ENCODE measurements at places on chromosomes 6 and 20.

DNA sequence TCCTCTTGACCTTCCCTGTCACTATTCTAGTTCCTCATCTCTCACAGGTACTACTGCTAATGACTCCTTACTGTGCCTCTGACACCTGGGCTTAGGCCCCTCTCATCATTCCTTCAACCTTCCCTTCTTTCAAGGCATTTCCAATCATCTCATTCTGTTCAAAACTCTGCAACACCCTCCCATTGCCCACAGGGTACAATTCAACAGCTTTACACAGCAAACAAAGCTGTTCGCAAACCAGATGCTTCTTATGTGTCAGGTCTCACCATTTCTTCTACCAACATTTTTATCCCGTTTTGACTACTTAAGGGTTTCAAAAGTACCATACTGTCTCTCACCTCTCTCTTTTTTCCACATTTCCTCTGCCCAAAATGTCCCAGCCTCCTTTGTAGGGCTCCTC, 84.4 kb upstream of the ID4 start:
- no peak for DNase-seq
- H3K4me3 ChIP-seq = no peak overlapping the region
- H3K36me3 ChIP-seq = no peaks in the 10 kb centered on the region
- no peaks in the 10 kb centered on the region for H3K27me3 ChIP-seq
- no peaks in the 10 kb centered on the region for H3K4me1 ChIP-seq

GRCh38 chr6:125668071-125668470, 81.4 kb upstream of the HEY2 start:
- H3K27ac ChIP-seq = no peak overlapping the region
- H3K36me3 ChIP-seq = no peaks in the 10 kb centered on the region
- H3K4me1 ChIP-seq = peaks cover 2% of the 10 kb centered on the region
- H3K27me3 ChIP-seq = peaks cover 21% of the 10 kb centered on the region
- H3K4me3 ChIP-seq = no peak overlapping the region

DNA sequence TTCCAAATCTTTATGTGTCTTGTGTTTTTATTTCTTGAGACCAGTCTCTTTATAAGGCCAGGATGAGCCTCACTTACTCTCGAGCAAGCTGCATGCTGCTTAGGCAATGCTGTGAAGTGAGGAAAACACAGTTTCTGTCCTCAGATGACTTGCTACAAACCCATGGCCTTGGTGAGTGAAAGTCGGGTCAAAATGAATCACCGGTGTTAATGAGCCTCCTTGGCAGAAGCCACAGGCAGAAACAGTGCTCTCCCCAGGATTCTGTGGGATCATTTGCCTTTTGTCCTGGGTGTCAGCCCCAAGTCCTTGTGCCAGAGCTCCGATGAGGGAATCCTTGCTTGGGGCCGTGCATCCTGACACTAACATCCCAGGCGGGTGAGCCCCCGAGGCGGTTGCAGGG, 482.5 kb downstream of the QKI start:
- no peaks in the 10 kb centered on the region for H3K27me3 ChIP-seq
- no peak overlapping the region for H3K27ac ChIP-seq
- no peak for DNase-seq
- H3K4me3 ChIP-seq = no peak overlapping the region
- H3K4me1 ChIP-seq = no peaks in the 10 kb centered on the region

DNA sequence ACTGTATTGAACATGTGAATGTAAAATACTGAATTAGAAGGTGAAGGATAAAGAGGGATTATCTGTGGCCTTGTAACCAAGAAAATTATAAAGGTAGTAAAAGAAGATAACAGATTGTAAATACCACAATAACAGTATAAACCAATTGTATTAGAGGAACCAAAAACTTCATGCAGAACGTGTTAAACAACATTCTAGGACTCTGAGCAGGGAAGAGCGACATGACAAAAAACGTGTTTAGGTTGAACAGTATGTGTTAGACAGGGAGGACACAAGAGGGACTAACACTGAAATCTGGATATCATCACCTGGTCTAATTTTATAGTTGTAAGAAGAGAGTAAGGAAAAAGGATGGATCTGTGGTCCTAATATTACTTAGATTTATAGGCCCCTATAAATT, 259.0 kb upstream of the RUNX2 start:
- H3K4me1 ChIP-seq = no peaks in the 10 kb centered on the region
- H3K27me3 ChIP-seq = no peaks in the 10 kb centered on the region
- no peak for DNase-seq
- H3K4me3 ChIP-seq = no peak overlapping the region
- no peak overlapping the region for H3K27ac ChIP-seq

DNA sequence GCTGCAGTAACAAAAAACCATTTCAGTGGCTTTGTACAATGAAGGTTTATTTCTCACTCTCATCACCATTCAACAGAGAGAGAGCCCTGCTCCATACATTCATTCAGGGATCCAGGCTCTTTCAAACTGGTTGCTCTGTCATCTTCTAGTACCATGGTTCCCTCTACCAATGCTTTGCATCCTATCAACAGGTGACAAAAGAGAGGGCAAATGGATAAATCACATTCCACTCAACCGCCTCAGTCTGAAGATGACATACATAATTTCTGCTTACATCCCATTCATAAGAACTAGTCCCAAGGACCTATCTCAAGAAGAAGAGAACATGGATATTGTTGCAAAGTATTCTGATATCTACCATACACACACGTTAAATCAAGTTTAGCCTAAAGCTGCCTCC, 51.6 kb downstream of the IYD start:
- H3K4me3 ChIP-seq = no peak overlapping the region
- no peak overlapping the region for H3K27ac ChIP-seq
